ENCODE measurements at places on chromosomes 7 and 10.

- DNase-seq = no peak
Observed at GRCh38 chr7:86939197-86939814, 120.1 kb downstream of the ELAPOR2 start.

DNA sequence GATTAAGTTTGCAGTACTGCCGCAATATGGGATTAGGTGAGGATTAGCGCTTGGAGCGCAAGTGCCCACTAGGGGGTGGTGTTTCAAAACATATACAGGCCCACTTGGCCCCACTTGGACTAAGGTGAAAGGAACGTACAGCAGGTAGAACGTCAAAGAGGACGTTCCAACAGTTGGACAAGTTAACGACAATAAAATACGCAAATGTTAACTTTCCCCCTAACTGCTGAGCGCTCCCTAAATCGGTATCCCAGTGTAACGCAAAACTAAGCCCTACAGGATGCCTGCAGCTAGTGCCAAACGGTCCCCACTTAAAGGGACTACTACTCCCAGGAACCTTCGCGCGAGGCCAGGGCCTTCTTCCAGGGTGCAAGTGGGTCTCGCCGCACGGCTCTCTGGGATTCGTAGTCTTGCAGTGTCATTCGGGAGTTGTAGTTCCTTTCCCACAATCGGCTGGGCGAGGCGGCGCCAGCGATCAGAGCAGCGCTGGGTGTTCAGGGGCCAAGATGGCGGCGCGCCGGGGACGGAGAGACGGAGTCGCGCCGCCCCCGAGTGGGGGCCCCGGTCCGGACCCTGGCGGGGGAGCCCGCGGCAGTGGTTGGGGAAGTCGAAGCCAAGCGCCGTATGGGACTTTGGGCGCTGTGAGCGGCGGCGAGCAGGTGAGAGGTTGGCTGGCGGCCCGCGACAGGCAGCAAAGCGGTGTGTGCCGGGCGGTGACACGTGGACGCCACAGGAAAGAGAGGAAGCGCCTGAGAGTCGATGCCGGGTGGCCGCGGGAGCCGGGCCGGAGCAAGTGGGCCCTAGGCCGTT lies at the start of gene PPRC1:
TSS of gene PPRC1 (plus strand) at position 478 of the 810 bp plus-strand sequence. CDS start at position 507, 29 bp downstream.
- DNase-seq = peak; percentile 100

DNA sequence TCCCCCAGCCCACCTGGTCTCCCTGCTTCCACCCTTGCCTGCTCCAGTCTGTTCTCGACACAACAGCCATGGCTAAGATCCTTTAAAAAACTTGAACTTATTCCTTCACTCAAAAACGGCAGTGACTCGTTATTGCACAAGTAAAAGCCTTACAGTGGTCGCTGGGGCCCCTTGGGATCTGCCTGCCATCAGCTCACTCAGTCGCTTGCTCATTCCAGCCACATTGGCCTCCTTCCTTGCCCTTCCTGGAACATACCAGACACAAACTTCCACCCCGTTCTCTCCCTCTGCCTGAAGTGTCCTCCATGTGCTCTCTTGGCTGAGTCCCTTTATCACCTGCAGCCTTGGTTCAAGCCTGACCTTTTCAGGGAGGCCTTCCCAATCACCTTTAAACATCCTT lies 4.7 kb downstream of the CCNY start:
- no peak for DNase-seq

GRCh38 chr10:34845070-34845469 lies 30.0 kb upstream of the PARD3 start:
- no peak for DNase-seq

GRCh38 chr7:107924841-107925504 lies 34.0 kb downstream of the DLD start:
- DNase-seq = no peak

- DNase-seq = no peak
Observed at GRCh38 chr7:7159063-7159658, 23.2 kb upstream of the C1GALT1 start.

- DNase-seq = no peak
Observed at GRCh38 chr10:11899067-11899876, 76.1 kb downstream of the PROSER2 start.

- no peak for DNase-seq
Observed at GRCh38 chr10:128575761-128576160, 449.5 kb upstream of the MKI67 start.

GRCh38 chr7:12111422-12112405 lies 99.4 kb upstream of the TMEM106B start:
- DNase-seq = peak; percentile 72

DNA sequence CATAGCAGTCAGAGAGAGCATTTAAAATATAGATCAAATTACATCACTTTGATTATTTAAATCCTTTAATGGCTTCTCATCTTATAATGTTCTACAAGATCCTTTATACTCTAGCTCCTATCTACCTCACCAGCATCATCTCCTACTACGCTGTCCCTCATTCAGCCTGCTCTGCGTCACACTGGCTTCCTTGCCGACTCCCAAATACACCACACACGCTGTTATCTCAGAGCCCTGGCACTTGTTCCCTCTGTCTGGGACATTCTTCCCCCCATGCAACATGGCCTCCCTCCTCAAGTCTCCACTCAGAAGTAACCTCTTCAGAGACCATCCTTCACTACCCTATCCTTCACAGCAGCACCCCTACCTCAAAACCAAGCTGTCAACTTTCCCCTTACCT lies 46.7 kb downstream of the RNLS start:
- no peak for DNase-seq

DNA sequence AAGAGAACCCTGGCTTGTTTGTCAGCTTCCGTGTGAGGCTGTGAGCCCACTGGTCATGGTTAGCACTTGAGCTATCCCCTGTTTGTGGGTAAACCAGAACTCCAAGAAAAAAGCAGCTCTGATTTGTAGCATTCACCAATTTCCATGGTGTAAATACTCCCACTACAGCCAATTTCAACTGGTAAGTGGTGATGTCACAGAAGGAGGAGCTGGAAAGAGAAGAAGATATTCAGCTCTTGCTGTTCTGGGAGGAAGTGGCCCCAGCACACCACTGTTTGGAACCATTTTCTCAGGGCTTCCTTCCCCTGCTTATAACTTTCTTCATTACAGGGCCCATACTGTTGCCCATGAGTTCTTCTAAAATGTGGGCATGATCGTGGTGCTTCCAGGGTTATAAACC lies 500.1 kb upstream of the ZMIZ1 start:
- no peak for DNase-seq

DNA sequence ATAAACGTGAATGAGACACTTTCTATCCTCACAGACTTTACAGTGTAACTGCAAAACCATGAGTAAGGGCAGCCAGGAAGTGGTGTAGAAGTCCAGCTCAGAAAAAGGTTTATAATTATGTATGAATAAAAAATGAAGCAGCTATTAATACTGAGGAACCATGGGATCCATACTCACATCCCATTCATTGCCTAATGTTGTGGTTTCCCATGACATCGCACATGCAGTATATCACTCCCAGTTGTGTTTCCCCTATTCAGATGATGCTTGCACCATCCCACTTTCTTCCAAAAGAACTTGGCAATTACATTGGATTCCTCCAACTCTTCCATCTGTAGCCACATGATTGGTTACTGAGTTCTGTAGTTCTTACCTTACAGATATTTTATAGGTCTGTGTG lies 74.5 kb upstream of the SEMA3D start:
- DNase-seq = no peak

DNA sequence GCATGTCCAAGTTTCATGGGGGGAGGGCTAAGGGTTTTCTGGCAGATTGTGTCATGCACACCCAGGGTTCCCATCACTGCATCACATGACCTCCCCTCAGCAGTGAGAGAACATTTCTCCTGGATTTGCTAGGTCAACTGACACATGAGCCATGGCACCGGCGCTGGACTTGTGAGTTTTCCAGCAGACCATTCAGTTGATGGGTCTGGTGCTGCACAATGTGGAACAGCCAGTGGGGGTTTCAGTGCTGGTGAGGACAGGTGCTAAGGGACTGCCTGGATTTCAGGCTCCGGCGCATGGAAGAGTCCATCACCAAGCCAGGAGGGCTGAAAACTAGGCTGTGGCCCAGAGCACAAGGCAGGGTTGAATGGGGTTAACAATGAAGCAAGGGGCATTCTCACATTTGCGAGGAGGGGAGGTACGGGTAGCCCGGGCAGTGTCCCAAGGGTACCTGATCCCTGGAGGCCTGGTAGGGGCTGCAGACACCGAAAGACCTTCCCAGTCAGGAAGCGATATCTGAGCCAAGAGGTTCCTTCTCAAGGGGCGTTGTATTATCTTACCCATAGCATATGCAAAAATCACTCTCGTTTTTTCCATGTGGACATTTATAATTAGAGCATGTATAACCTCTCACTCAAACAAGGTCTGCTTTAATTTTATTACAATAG lies 203.0 kb downstream of the TNS3 start:
- DNase-seq = no peak

DNA sequence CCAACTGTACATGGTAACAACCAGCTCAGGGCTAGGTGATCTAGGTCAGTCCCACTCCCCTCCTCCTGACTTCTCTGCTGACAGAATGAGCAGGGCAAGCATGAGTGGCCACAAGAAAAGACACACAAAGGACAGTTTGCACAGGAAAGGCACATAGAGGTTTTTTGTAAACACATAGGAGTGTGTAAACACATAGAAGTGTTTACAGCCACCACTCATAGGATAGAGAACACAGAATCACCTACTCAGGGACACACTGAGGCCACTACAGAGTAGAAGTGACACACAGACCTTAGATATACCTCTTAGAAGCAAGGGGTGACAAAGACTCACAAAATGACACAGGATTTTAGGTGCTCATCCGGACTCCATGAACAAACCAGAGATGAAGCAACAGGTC lies 19.0 kb downstream of the NUDCD3 start:
- no peak for DNase-seq

DNA sequence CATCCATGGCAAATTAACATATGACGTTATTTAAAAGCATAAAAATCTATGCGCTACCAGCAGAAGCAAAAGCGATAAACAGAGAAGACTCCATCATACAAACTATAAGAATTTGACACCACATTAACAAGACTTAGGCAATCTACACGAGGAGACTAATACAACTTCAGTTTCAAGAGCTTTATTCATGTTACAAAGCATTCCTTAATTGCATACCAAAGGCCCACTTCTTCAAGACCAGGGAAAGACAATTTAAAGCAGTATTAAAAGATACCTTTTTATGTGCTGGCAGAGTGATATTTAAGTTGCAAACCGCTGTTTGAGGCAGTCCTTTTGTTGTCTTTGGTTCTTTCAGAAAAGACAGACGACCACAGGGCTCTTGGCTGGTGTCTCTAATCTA lies 176.0 kb upstream of the CCDC6 start:
- DNase-seq = no peak

DNA sequence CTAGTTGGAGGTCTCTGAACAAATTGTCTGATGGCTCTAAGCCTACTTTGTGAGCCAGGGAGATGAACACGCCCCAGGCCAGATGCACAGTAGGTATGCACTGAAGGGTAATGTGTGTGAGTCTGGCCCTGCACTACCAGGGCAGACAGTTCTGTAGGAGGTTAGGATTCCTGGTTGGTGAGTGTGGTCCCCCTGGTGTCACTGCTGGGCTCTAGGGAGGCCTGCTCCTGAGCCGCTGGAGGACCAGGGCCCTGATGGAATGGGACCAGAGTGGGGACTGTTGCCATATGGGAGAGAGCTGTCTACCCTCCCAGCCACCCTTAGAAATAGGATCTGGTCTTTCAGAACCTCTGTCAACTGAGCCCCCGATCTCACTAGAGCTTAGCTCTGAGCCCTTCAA lies 42.0 kb downstream of the CDH23 start:
- no peak for DNase-seq
